Activated naive CD4-positive, alpha-beta T cell treated with Interleukin-2 at 50 U/mL for 16 hours (primary cell): ENCODE measurements at places on chromosomes 16 and 17.

DNA sequence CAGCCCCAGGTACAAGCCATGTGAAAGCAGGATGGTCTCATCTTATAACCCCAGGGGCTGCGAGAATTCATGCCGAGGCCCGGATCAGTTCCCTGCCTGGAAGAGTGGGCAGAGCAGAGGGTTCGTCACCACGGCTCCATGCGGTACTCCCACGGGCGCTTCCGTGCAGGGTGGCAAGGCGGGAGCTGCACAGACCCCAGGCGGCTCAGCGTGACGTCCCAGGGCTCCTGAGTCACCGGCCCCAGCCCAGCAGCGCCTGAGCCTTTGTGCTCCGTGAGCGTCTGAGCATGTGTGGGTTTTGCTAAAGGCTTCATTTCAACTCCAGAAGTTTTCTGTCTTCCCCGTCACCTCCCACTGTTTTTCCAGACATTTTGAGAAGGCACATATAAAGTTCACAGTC, 71.2 kb upstream of the CHMP6 start:
- no peak for DNase-seq

GRCh38 chr17:74288785-74289184, 14.8 kb downstream of the DNAI2 start:
- no peak for DNase-seq

DNA sequence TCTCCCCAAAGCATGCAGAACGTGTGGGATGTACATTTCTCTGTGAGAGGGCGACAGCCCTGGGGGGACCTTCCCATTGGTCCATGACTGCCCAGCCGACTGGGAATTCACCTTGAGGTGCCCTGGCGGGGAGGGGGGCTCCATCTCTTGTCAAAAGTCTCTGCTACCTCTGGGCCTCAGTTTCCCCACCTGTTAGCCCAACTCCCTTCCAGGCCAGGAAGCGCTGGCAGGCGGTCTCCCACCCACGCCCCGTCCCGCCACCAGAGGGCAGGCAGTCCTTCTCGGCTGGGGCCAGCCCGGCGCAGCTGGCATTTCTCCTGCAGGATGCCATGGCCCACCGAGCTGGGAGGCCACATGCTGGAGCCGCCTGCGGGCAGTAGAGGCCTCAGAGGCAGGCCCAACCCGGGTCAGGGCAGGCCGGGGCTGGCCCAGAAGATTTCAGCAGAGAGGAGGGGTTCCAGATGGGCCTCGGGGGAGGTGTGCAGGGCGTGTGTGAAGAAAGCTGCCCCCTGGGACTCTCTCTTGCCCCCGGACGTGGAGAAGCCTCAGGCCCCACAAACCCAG, 16.6 kb downstream of the CD7 start:
- peak; percentile 65 for DNase-seq

DNA sequence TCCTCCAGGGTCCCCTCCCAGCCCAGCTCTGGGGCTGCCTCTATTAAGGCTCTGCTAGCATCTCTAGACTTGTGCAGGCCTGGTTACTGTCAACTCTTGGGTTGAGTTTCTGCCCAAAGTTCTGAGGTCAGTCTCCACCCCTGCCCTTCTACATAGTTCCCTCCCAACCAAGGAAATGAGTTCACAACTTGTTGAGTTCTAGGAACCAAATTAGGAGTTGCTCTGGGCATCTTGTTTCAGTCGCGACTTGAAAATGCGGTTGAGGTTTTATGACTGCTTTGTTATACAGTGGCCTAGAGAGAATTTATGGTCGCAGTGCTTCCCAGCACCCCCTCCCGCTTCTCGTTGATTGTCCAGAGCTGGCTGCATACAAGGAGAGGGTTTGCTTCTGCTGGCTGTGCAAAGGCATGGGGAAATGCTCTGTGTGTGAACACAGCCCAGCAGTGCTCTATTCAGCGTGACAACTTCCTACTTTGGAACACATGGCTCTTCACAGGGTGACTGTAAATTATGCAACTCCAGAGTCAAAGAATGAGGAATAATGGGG, 20.2 kb downstream of the GNAO1 start:
- no peak for DNase-seq

- DNase-seq, result no peak
These were observed 12.2 kb downstream of the PIK3R5 start for GRCh38 chr17:8953156-8953885.

DNA sequence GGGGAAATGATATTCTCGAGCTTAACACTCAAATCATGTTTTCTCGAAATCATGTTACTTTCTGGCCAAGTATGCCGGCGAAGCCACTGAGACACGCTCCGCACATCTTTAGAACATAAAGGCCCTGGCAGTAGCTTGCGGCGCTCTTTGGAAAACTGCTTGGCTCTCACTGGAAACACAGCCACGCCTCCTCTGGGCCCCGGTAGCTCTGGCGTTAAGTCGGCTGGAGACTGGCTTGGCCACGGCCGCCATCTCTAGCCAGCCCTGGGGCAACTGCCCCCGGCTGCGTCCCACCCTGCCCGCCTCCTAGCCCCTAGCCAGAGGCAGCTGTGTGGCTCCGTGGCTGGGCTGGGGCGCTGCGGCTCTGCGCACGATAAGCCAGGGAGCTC, 9.2 kb upstream of the BAIAP2 start:
- DNase-seq, result no peak

DNA sequence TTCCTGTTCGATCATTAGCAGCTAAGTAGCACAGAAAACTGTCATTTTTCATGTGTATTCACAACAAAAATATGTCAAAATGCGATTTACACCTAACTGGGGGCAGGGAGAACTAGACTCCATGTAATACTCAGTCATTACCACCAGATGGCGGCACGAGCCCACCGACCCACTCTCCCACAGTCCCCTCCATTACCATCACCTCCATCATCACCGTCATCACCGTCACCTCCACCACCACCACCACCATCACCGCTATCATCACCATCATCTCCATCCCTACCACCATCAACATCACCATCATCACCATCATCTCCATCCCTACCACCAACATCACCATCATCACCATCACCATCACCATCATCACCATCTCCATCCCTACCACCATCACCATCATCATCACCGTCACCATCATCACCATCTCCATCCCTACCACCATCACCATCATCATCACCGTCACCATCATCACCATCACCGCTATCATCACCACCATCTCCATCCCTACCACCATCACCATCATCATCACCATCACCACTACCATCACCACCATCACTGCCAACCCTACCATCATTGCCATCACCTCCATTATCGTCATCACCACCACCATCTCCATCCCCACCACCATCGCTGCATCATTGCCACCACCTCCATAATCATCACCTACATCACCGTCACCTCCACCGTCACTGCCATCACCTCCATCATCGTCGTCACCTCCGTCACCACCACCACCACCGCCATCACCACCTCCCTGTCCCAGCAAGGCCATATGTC, 14.4 kb downstream of the NDUFAF8 start:
- peak; percentile 60 for DNase-seq

GRCh38 chr17:48993951-48994350, 3.2 kb upstream of the IGF2BP1 start:
- no peak for DNase-seq

GRCh38 chr17:82638183-82638773, 10.0 kb downstream of the WDR45B start:
- DNase-seq, result no peak

DNA sequence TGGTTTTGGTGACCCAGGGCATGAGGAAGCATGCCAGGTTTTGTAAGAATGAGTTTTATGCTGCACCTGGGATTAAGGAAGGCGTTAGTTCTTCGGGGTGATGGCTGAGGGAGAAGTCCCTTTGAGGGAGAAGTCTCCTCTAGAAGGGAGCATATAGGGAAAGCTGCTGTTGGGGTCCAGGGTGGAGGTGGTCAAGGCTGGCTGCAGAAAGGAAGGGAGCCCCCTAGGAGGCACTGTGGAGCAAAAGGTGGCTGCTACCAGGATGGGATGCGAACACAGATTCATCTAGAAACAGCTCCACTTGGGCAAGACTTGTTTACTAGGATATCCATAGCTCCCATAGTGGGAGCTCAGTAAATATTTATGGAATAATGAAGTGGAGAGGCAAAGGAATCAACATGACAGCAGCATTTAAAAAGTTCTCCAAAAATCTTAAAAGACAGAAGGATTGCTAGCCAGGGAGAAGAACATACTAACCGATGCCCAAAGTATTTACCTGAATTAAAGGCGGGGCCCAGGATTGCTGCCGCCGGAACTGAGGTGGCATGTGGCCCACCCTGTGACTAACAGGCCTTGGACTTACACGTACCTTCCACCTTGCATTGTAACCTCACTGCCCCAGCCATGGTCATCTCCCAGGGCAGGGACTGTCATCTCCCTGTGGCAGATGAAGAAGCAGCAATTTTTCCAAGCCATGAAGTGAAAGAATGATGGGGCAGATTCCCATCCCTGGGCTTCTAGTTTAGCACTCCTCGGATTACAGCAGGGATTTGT, 7.1 kb upstream of the LPCAT2 start:
- no peak for DNase-seq

DNA sequence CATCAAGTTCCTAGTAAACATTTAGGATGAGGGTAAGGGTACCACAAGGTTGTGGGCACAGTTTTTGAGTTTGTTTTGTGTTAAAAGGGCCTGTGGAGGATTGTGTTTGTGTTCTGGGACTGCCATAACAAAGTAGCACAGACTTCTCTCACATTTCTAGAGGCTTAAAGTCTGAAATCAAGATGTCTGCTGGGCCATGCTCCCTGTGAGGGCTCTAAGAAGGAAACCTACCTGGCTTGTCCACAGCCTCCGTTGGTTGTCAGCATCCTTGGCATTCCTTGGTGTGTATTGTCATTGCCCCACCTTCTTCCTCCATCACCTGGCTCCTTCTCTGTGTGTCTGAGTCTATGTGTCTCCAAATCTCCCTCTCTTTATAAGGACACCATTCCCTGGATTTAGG, 808.1 kb upstream of the RBFOX1 start:
- no peak for DNase-seq

DNA sequence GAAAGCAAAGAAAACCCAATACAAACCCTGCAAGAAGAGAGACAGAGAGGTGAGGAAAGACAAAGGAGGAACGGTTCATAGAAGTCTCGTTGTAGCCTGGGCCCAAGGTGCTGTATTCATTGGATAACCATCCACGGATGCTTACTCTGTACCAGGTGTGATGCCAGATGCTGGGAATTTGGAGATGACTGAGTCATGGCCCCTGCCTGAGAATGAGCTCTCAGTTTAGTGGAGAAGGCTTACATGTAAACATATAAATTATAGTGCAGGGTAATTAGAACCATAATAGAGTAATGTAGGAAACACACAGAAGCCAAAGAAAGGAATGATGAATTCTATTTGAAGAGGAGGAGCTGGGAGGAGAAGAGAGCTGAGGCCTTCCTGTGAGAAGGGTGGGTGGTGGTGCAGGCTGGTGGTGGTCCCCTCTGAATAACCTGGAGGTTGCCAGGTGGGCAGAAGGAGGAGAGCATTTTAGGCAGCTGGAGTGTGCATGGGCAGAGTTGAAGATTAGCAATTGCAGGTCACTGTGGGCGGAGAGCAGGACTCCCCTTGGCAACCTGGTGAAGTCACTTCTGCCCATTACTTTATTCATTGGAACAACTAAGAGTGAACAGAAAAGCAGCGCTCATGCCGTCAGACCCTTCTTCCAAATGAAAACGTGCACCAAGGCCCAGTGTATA, 7.7 kb upstream of the ZG16 start:
- DNase-seq, result no peak

GRCh38 chr17:18363101-18364049, at the start of gene SHMT1:
SHMT1 (minus strand) TSS chr17:18363550; CDS start chr17:18355981, 7,569 bp downstream.
- peak; percentile 92 for DNase-seq

DNA sequence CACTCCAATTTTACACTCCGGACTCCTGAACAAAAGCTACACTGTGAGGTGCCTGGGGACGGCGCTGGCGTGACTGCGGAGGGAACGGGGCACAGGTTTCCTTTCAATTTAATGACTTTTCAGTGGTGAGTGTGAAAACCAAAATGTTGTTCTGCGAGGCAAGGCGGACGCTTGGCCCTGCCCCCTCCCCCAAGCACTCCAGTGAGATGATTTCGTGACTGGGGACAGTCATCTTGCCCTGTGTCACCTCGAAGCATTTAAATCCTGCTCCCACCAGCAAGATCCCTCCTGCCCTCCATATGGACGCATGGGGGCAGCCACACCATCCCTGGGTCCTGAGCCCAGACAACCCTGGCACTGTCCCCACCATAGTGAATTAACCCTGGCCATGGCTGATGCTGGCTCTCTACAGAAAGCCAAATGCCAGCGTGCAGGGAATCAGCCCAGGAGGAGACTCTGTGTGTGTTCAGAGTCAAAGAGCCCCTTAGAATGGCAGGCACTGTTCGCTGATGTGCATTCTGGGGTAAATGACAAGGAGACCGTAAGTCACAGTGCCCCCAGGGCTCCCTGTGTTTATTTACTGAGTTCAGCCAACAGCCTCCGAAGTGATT, 41.0 kb downstream of the C16orf95 start:
- DNase-seq, result no peak

GRCh38 chr17:78940258-78940657, 15.1 kb upstream of the TIMP2 start:
- DNase-seq, result no peak

DNA sequence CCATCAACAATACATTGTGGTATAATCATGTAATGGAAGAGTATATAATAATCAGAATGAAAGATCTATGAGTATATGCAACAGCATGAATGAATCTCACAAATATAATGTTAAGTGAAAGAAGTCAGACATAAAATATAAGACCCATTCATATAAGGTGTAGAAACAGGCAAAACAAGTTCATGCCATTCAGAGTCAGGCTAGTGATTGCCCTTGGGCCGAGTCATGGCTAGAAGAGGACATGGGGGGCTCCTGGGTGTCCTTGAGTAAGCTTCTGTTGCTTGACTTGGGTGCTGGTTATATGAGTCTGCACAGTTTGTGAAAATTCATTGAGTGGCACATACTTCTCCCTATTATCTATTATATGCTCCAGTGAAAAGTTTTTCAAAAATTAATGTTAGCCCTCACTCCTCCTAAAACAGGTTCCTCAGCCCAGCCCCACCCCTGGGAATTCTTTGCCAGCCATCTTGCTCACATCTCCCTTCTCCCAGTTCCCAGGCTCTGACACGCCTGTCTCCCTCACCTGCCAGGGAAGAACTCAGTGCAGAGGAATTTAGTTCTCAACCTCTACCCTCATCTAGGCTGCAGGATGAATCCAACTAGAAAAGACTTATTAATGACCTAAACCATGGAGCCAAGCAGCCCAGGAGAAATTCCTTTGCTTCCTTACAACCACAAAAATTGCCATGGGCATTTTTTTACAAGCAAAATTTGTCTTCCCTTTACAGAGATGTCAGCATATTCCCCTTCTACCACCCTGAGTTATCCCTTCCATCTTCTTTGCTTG, 52.4 kb upstream of the NFAT5 start:
- DNase-seq, result no peak

GRCh38 chr16:76705892-76706291, 428.7 kb downstream of the CNTNAP4 start:
- no peak for DNase-seq
